CMK (cell line): ENCODE measurements at places on chromosomes 16 and 17.

DNA sequence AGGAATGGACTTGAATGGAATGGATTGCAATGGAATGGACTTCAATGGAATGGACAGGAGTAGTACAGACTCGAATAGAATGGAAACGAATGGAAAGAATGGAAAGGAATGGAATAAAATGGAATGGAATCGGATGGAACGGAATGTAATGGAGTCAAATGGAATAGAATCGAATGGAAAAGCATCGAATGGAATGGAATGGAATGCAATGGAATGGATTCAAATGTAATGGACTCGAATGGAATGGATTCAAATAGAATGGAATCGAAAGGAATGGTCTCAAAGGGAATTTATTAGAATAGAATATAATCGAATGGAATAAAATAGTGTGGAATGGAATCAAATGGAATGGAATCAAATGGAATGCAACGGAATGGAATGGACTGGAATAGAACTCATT is 484.9 kb upstream of the WSB1 start:
- DNase-seq: no peak

DNA sequence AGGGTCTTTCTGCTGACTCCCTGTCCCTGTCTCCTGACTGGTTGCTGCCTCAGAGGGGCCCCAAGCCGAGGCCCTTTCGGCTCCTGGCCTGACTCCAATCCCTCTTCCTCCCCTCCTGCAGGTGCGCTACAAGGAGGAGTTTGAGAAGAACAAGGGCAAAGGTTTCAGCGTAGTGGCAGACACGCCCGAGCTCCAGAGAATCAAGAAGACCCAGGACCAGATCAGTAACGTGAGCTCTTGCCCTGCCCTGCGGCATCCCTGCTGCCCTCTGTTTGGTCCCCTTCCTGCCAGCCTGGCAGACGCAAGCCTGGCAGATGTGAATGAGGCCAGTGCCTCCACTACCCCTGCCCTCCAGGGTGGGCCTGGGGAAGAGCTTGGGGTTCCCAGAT is 27.1 kb upstream of the LASP1NB start:
- DNase-seq: no peak

DNA sequence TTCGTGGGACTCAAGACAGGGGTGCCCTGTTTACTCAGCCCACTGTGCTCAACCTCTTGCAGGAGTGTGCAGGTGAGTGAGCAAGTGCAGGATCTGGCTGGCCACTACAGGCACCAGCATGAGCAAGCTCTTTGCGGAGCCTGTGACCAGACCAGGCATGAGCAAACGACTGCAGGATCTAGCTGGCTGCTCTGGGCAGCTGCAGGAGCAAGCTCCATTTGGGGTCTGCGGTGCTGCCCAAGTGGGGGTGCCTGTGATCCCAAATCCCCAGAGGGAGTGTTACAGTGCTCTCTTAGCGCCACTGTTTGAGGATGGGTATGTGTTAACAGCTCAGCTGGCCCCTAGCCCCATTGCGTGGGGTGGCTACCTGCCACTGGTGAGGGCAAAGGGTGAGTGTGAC is 2.4 kb downstream of the USP6 start:
- no peak for DNase-seq

GRCh38 chr17:20114466-20114865 is 105.3 kb downstream of the SPECC1 start:
- DNase-seq: no peak
